Cerebellum (tissue), 4 donors: ENCODE measurements at places on chromosomes 3 and 15. TPM values are rescaled to one million over a fixed set of nuclear protein-coding genes. Genes with fewer than 3 reads are reported as not detected.

DNA sequence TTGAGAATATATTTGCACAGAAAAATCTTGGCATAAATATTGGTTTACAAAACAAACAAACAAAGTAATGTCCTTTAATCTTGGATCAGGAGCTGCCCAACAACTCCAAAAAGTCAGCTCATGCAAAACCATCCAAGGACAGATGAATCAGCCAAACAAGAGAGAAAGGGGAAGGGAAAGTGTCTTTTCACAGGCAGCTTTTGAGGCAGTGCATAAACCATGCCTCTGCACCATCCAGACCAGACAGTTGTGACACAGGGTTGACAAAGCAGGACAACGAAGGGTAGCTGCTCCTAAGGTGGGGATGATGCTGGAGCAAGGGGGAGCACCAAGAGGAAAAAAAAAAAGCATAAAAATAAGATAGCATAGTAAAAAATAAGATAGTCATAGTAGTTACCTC lies 8.7 kb downstream of the CD86 start:
- DNase-seq: no peak

Gene CIAO2A
- total RNA-seq: 33.6 TPM

DNA sequence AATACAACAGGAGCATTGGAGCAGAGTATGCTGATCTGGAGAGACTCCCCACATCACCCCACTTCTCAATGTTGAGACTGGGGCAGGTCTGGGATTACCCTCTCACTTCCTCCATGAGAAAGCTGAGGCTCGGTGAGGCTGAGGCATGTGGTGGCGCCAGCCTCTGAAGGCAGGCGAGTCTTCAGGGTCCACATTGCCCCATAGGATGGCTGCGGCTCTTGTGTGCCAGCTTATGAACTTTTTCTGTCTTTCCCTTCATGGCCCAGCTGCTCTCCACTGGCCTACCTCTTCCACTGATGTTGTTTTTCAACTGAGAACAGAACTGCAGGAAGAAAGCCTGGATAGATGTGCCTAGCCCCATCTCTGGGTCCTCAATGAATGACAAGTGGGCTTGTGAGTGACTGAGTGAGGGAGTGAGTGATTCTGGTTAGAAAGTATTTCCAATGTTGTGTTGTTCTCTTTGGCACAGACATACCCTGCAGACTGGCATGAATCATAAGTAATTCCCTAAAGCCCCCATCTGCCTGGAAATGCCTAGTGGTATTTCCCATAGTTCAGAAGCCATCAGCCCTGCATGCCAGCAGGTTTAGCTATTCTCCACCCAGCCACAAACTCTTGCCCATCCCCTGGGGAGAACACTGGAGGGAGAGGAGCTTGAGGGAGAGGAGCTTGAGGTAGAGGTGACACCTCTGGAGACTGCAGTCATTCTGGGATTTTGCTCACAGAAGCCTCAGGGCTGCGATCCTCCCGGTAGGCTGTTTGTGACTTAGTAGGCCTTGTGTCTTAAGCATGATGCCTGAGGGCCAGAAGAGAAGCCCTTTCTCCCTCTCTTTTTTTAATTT lies 56.9 kb downstream of the AMOTL2 start:
- no peak for DNase-seq

GRCh38 chr3:187299611-187300010 lies 8.1 kb upstream of the MASP1 start:
- DNase-seq: no peak

DNA sequence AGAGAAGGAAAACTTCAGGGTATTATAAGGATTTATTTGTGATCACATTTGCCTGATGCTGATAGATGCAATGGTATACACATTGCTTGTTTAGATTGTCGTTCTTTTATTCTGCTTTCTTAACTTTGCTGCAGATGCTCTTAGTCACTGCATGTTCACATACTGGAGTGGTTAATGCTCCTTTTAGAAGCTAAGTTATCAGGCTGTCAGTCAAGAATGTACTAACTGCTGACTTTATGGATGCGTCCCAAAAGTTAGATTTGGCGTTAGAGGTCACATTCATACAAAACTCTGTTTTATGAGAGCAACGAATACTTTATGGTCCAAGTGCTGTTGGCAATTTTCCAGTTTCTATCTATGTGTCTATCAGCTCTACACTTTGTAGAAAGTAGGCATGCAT lies 160.7 kb downstream of the BBX start:
- no peak for DNase-seq

Gene ONECUT1
- total RNA-seq: 1.5 TPM

GRCh38 chr15:49881433-49881832 lies 237.6 kb downstream of the ATP8B4 start:
- no peak for DNase-seq

Gene MAP1A
- total RNA-seq: 31.5 TPM

DNA sequence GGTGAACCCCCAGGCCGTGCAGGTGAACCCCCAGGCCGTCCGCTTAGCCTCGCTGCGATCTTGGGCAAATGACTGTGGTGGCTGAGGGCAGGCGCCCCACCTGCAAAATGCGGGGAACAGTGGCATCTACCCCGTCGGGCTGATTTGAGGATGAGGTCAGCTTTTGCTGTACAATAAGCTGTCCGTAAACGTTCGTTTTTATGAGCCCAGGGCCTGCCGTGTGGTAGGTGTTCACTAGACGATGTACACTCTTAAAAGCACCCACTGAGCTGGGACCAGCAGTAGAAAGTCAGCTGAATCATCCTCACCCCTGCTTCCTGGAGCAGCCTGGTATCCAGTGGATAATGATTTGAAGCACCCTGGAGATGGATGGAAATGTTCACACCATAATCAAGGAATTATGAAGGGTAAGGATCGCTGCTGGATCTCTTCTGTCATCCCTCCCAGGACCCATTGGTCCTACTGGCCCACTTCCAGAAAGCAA lies 943 bp upstream of the PCSK6 start:
- DNase-seq: no peak

DNA sequence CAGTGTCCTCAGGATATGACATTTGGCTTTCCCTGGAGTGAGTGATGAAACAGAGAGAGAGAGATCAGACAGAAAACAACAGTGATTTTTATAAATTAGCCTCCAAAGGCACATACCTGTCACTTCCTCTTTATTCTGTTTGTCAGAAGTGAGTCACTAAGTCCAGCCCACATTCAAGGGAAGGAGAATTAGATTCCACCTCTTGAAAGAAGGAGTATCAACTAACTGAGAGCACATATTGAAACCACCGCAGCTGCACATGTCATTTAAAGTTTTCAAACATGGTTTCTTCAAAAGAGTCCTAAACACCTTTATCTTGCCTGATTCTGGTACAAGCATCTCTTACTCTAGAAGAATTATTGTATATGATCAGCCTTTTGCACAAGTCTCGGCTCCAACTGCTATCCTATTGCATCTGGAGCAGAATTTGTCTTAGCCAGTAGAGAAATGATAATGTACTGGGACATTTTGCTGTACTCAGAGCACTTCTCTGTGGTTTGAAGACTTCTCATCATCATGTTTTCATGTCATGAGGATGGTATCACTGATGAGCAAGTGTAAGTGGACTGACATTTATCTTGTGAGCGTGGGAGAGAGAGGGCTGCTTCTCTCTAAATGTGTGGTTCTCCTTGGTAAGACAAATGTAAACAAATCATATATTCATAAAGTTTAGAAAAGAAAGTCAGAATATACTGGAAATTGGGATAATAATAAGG lies 338.9 kb upstream of the CFAP20DC start:
- no peak for DNase-seq

DNA sequence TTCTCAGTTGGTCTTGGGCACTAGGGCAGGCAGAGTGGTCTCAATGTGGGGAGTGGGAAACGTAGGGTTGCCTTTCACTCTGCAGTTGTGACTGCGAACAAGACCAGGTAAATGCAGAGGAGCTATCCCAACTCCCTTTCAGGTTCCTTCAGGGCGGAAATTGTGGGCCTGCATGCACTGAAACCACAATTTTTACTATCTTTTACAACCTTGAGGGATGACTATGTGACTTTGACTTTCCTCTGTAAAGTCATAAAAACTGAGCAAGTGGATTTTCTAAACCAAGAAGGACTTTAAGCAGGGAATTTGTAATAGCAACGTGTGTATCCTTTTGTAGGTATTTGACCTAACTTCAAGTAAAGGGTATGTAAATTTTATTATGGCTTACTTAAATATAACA lies 171.4 kb upstream of the CADPS start:
- no peak for DNase-seq

- no peak for DNase-seq
These were observed 98.5 kb upstream of the MYO5C start for GRCh38 chr15:52394118-52394517.

- no peak for DNase-seq
These were observed 2.8 kb upstream of the SUCLG2 start for GRCh38 chr3:67657192-67657591.

Gene CPB1
- not detected for total RNA-seq

Gene FBXW12
- total RNA-seq: 1.2 TPM

Gene CLDN18
- 0.09 TPM for total RNA-seq

GRCh38 chr3:49165771-49166751 lies at the start of gene CCDC71:
TSS of gene CCDC71 (minus strand) at chr3:49166331. CDS start at chr3:49164208, 2,123 bp downstream.
- peak; percentile 88 for DNase-seq

DNA sequence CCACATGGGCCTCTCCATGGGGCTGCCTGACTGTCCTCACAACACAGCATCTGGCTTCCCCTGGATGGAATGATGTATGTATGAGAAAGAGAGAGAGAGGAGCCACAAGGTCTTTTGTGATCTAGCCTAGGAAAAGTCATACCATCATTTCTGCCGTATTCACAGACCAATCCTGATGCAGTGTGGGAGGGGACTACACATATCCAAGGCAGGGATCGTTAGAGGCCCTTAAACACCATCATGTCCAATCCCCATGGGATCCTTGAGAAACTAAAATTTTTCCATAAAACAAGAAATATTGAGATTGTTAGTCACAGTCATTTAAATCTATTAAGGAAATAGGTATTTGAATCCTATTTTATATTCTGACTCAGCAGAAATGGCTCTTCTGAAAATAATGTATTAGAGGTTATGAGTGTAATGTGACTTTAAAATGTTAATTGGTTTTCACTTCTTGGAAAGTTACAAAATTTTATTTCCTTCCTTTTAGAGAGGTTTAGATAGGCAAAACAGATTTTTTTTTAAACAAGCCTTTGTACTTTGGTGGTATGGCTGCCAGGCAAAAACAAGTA lies 65.1 kb upstream of the TSC22D2 start:
- no peak for DNase-seq

GRCh38 chr3:105823149-105823867 lies 45.5 kb downstream of the CBLB start:
- no peak for DNase-seq

GRCh38 chr3:57261119-57261518 lies 31.4 kb downstream of the ASB14 start:
- DNase-seq: no peak

DNA sequence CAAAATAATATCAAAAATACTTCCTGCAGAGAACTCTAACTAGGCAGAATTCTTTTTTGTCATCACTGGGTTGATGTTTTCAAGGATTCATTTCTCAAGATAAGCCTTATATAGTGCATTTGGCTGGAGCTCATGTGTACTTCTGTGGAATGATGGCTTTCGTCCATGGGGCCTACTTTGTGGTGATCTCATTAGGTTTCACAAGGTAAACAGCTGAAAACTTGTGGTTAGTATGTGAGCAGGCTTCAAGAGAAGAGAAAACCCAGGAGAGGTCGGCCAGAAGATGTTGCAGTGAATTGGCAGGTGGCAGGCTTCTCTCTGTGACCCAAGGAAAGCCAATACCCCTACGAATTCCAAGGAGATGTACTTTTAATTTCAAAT lies 121.4 kb upstream of the PHLDB2 start:
- no peak for DNase-seq

DNA sequence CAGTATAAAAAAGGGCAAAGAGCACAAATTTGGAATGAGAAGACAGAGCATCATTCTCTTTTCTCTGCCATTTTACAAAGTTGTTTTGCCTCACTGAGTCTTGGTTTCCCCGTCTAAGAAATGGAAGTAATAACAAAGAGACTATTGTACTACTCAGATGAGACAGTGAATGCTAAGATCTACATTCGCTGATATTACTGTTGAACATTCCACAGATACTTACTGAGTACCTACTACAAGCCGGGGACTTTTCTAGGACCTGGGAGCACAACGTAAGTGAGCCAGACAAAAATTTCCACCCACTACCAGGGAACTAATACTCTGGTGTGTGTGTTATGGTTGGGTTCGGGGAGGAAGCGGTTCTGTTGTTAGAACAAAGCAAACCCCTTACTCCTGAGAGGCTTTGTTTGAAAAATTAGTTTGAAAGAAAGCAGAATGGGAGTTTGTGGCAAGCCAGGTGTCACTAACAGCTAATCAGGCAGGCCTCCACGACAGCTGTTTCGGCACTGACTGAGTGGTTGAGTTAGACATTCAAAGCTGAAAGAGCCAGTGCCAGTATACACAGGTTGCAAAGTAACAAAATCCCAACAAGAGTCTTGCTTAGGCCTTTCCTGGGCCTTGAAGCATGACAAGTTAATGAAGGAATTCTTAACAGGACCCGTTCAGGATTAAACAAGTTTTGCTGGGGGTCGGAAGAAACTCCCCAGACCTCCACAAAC lies 458.3 kb downstream of the EDEM1 start:
- DNase-seq: no peak

DNA sequence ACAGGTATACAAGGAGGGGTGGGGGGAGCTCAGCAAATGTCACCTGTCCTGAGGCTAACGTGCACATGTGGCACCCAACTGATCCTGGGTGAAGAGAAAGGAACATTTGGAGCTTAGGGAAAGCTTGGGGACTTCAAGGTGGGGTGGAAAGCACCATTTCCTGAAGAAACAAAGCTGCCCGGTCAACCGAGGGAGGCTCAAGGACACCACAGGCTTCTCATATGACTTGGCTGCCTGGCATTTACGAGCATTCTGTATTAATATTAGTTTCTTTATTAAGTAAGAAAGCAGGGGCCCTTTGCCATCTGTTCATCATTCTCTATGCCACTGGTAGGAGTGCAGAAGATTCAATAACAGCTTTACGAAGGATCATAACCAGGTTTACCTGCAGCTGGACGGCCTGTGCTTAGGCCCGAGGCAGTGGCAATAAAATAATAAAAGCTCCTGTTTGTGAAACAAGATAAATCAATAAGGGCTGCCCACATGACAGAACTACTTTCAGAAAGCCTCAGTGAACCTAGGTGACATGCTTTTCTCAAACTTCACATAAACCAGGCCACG lies 54.0 kb downstream of the ETV5 start:
- DNase-seq: no peak

- no peak for DNase-seq
These were observed 158.2 kb upstream of the CHRM5 start for GRCh38 chr15:33810073-33810595.

GRCh38 chr3:57998366-57999283 lies 9.6 kb upstream of the FLNB start:
- no peak for DNase-seq

Gene FNDC3B
- total RNA-seq: 34.3 TPM

GRCh38 chr15:57604507-57604906 lies 12.8 kb downstream of the MYZAP start:
- no peak for DNase-seq

Gene TFG
- 69.4 TPM for total RNA-seq

DNA sequence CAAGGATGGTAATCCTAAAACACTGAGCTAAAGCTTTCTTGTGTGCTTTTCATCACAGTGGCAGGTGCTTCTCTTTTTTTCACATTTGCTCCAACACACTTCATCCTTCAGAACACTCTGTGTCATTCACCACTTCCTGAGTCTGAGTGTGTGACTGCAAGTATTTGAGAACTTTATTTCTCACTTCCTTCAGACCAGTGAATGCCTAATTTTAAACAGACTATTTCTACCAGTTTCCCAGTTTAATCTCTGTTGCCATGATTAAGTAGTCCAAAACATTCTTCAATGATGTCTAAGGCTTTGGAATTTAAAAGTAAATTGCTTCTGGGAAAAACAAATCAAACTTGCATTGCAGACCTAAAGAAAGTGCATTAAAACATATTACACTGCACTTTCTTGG lies 541.2 kb downstream of the RBMS3 start:
- DNase-seq: no peak

Gene ANKRD63
- 0.27 TPM for total RNA-seq

- DNase-seq: no peak
These were observed 43.5 kb upstream of the ABI3BP start for GRCh38 chr3:101036676-101037075.

Gene C2CD4A
- total RNA-seq: 0.73 TPM
